ENCODE measurements at places on chromosomes 13 and 19.
A peak's percentile ranks its signal among the peaks of the same experiment; 100 is the strongest.

DNA sequence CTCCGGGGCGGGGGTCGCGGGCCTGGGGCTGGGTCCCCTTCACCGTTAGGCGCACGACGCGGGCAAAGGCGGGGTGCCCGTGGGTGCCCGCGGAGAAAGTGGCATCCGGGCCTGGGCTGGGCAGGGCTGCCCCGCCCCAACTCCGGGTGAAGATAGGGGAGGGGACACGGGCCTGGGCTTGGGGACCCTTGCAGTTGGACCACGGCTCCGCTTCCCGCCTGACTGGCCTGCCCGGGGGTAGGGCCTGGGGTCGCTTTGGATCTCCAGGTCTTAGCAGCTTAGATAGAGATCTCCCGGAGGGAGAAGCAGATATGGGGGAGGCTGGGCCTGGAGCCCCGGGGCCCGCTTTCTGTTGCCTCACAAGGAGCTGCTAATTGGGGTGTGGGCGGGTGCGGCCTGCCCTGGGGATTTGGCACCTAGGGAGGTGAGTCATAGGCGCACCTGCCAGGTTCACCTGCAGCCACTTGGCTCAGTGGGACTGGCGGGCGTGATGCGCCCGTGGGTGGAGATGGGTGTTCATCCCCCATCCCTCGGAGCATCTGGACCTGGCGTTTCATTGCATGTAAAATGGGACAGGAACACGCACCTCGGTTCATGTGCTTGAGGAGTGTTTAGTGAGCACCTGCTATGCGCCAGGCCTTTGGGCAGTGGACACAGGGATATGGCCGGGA is 585 bp downstream of the MAP1S start:
- peak; percentile 51 for DNase-seq

- DNase-seq, result no peak
Observed at GRCh38 chr13:78993792-78994191, 334.8 kb upstream of the OBI1 start.

DNA sequence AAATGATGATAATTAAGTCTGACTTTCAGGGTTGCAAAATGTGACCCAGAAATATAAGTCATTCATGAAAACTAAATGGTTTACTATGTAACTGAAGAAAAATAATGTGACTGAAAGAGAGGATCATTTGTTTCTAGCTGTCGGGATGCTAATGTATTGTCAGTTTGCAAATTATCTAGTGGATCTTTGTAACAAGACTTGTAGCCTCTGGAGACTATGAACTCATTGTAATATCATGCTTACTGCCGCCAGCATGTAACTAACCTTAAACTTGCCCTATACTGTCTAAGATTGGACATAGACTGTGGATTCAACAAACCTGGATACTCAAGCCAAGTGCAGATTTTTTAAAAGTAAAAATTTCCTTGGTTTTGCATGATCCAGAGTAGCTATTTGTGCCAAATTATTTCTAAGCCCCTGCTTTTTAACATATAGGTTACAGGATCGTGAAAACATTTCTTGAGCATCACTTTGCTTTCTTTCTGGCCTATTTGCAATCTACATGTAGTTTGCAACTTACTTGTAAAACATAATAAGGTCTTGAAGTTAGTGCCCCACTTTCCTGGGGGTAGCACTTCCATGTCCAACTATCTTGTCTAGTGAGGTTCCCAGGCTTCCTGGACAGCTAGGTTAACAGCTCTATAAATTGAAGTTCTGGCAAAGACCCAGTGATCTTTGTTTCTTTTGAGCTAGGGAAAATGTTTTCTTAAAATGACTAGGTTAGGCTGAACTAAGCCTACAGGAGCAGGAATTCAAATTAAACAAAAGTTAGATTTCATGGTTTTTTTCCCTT is 3.3 kb upstream of the POSTN start:
- no peak for DNase-seq

GRCh38 chr13:21020581-21020980 is 40.8 kb downstream of the LATS2 start:
- DNase-seq, result no peak

DNA sequence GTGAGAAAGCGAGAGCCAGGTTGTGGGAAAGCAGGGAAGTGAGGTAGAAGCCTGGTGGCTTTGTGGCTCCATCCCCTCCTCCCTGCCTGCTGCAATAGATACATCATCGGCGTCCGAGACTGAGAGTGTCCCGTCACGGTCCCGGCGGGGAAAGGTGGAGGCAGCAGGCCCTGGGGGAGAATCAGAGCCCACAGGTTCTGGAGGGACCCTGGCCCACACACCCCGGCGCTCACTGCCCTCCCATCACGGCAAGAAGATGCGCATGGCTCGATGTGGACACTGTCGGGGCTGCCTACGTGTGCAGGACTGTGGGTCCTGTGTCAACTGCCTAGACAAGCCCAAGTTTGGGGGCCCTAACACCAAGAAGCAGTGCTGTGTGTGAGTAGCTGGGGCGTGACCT is 5.1 kb downstream of the KMT2B start:
- DNase-seq, result no peak

DNA sequence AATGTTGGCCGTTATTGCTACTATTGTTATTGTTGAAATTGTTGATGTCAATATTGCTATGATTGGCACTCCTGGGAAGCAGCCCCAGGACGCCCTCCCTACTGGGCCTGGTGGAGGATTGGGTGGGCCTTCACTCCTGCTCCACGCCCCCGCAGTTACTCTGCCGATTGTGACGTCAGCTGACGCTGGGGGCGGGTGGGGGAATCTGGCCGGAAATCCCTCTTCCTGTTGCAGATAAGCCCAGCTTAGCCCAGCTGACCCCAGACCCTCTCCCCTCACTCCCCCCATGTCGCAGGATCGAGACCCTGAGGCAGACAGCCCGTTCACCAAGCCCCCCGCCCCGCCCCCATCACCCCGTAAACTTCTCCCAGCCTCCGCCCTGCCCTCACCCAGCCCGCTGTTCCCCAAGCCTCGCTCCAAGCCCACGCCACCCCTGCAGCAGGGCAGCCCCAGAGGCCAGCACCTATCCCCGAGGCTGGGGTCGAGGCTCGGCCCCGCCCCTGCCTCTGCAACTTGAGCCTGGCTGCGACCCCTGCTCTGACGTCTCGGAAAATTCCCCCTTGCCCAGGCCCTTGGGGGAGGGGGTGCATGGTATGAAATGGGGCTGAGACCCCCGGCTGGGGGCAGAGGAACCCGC is at the start of gene ETV2:
Gene ETV2, plus strand, starts transcription at position 231 of the 637 bp plus-strand sequence. CDS start 716 bp downstream, outside the sequence.
- DNase-seq, result no peak

- no peak for DNase-seq
Observed at GRCh38 chr13:101415358-101416174, 742 bp downstream of the NALCN start.

GRCh38 chr19:47156861-47157430 is 26.3 kb downstream of the SAE1 start:
- no peak for DNase-seq

- DNase-seq, result peak; percentile 10
Observed at GRCh38 chr13:28819735-28820098, 422 bp upstream of the MTUS2 start.

- no peak for DNase-seq
Observed at GRCh38 chr19:8988204-8988603, 22.0 kb downstream of the MUC16 start.

DNA sequence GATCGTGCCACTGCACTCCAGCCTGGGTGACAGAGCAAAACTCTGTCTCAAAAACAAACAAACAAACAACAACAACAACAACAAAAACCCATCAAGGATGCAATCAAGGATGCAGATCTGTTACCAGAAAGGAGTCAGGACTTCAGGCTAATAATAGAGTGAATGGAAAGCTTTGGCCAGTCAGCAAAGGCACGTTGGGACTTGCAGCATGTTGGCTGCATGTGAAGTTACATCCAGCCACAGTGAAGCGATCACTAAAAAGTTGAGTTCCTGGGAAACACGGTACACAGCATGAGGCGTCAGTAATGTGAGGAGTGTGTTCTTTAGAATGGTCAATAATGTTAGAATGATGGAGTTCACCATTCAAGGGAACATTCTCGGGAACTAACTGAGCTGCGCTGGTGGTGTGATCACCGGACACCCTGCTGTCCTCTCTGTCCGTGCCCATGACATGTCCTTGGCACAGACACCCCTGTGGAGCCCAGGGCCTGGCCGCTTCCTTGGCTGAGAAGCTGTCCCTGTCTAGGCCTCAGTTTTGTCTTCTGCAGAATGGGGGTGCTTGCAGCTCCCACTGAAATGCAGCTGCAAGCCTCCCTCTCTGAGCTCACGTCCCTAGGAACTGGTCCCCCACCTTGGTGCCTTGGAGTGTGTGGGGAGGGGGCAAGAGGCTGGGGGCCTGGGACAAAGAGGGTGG is 2.3 kb upstream of the LGALS7B start:
- DNase-seq, result no peak

DNA sequence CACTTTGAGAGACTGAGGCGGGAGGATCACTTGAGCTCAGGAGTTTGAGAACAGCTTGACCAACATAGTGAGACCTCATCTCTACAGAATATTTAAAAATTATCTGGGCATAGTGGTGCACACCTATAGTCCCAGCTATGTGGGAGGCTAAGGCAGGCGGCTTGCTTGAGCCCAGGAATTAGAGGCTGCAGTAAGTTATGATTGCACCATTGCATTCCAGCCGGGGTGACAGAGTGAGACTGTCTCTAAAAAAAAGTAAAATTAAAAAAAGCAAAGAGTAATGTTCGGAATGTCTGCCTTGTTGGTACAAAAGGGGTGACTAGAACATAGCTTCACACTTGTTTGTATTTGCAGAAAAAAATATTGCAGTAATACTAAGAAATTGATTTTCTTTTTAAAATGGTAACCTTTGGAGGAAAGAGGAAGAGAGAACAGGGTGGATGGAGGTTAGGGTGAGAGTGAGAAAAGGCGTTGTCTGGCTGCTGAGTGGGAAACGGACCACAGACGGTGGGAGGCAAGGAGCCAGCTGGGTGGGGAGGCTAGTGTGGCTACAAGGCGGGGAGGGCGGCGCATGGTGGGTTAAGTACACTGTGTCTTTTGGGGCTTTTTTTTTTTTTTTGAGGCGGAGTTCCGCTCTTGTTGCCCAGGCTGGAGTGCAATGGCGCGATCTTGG is 10.2 kb downstream of the PPP1R14A start:
- no peak for DNase-seq

DNA sequence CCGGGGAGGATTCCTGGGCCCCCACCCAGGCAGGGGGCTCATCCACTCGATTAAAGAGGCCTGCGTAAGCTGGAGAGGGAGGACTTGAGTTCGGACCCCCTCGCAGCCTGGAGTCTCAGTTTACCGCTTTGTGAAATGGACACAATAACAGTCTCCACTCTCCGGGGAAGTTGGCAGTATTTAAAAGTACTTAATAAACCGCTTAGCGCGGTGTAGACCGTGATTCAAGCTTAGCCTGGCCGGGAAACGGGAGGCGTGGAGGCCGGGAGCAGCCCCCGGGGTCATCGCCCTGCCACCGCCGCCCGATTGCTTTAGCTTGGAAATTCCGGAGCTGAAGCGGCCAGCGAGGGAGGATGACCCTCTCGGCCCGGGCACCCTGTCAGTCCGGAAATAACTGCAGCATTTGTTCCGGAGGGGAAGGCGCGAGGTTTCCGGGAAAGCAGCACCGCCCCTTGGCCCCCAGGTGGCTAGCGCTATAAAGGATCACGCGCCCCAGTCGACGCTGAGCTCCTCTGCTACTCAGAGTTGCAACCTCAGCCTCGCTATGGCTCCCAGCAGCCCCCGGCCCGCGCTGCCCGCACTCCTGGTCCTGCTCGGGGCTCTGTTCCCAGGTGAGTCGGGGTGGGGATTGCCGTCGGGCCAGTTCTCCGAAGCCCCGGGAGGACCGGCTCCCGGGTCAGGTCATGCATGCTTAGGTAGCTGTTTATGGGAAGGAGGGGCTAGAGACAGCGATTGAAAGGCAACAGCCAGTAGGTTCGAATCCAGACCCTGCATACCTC is at the start of gene ICAM1:
Gene ICAM1, plus strand, starts transcription at position 505 of the 779 bp plus-strand sequence. Its CDS starts 40 bp downstream, at position 545.
- DNase-seq, result peak; percentile 22

GRCh38 chr13:67519356-67519755 is 289.2 kb upstream of the PCDH9 start:
- no peak for DNase-seq

DNA sequence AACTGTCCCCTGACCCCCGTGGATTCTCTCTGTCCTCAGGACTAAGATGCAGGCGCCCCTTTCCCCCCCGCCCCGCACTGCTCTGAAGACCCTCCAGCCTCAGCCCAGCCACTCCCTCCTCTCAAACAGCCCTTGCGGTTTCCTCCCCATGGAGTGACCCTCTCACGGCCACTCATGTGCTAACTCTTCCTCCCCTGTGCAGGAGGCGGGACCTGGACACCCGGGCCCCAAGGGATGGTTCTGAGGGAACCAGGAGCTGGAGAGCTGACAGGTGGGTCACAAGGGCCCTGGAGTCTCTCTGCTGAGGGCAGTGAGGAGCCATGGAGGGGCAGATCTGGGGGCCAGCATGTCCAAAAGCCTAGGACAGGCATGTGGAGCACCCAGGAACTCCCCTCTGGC is 1.9 kb downstream of the ISOC2 start:
- no peak for DNase-seq

DNA sequence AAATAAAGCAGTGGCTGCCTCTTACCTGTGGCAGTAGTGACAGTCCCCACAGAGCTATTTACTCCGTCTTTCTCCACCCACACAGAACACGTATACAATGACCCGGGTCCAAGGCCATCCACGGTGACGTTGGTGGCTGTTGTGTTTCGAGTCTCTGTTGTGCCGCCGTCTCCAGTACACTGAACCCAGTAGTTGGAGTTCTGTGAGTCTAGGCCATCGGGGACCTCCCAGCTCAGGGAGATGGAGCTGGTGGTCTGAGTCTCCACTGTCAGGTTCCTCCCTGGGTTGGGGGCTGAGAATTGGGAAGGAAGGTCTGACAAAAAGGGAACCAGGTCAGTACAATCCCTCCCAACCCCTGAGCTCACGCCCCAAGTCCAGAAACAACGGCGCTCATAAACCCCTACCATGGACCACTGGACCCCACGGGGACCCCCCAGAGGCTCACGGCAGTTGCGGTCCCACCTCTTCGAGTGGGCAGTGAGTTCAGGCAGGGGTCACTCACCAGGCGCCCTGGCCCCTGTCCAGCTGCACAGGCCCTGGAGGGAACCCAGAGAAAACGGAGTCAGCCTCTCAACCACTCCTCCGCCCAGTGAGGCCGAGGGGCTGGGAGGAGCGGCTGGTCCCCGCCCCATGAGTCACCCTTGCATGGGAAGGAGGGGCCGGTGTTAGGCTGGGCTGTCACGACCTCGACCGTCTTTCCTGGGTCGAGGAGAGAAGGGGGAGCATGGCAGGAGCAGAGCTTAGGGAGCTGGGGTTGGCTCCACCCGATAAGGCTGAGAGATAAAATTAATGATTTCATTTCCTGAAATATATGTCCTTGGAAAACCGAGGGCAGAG is 2.4 kb downstream of the PTPRH start:
- peak; percentile 76 for DNase-seq

DNA sequence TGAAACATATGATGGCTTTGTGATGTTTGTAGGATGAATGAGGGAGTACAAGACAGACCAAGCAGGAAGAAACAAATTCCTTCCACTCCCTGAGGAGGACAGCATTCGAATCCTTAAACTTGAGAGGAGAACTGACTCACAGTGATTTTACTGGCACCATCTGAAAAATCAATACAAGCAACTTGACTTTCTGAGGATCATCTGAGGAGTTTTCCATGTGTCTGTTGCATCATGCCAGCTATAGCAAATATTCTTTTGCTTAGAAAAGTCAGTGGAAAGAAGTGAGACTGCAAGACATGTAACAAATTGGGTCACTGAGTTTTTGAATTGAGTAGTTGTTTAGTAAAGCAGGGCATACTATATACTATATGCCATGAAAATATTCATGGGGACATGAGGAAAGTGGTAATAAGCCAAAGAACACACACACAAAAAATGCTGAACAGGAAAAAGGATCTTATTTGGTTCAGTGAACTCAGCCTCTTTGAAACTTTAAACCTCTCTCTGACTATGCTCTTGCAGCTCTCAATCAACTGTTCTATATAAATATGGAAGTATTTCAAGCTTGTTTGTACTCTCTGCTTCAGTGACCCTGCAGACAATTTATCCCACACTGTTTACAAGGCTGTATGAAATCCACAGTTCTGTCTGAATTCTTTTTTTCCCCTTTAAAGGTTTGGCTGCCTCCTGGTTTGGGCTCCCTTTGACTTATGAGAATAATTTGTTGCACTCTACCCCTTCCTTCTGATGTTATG is 35.5 kb downstream of the SERTM1 start:
- DNase-seq, result no peak

Measured in NCI-H2029 (cell line).